Right renal pelvis (tissue), 4 donors: ENCODE measurements at places on chromosomes 13 and 19.

DNA sequence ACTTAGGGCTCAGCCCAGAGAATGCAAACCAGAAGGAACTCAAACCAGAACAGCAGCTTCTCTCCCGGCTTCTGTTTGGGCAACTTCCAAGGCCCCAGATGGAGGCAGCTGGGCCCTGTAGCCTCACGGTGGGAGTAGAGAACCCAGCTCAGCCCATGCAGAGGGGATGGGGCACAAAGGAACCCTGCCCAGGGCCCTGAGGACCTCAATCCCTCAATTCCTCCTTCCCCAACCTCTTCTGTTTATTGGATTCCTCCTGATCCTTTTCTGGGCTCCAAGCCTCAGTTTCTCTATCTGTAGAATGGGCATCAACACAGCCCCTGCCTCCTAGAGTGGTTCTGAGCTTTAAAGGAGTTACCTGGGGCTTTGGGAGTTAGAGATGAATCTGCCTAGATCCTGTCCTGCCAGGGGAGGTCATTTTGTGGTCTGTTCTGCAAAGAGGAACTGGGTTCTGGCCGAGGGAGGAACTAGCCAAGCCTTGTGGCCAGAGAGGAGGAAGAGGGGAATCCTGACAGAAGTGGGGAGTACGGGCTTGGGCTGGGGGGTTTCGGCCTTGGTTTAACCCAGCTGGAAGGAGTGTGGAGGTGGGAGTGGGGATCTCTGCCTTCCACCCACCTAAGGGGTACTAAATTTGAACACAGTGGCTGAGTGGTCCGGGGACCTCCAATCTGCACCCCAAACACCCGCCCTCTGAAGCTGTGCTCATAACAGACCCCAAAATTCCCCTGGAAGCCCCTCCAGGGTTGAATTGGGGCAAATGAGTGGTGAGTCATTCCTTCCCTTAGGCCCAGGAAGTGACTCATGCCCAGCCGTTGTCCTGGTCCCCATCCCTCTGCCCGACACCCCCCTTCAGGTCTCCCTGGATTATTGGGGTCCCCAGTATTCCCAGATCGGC, 2.7 kb downstream of the ADGRE5 start:
- DNase-seq, result no peak

GRCh38 chr19:16327501-16327900, 2.9 kb downstream of the KLF2 start:
- DNase-seq, result no peak

DNA sequence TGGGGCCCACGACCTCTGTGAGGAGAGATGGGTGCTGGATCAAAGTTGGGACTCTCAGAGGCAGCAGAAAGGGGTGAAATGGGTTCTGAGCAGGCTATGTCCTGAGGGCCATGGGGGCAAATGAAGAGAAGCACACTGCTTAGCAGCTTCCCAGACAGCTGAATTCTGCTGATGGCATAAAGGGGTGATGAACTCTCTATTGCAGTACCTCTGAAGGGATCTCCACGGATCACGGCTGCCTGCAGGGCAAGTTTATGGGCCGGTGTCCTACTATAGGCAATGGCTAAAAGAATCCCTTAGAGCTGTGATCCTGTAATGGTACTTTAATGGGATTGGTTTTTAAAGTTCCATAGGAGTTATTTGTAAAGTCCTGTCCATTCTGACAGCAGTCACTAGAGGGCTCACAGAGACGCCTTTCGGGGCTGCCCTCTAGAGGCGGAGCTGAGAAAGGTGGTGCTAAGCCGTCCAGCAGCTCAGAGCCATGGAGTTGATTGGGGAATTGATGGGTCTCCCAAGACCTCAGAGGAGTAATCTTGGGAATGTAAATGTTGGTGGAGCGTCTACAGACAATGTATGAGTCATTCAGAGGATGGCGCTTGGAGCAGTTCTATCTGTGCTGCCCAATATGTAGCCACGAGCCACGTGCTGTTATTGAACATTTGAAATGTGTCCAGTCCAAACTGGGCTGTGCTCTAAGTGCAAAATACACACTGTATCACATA, 287.3 kb downstream of the COG6 start:
- DNase-seq, result peak; percentile 14

DNA sequence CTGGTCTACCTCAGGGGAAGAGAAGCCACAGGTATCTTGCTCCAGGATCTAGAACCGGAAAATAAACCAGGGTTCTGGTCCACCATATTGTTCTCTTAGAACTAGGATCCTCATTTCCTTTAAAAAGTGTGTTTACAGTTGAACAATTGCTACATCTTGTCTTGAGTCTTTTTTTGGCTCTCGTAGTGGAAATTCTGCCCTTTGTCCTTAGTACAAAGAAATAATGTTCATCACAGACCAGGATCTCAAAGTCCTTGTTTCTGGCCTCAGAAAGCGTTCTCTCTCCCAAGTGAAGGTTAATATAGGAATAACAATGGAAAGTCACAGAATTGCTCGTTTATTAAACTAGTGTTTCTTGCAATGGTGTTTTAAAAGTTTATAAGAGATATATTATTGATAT, 20.8 kb downstream of the KLF2 start:
- DNase-seq, result no peak

DNA sequence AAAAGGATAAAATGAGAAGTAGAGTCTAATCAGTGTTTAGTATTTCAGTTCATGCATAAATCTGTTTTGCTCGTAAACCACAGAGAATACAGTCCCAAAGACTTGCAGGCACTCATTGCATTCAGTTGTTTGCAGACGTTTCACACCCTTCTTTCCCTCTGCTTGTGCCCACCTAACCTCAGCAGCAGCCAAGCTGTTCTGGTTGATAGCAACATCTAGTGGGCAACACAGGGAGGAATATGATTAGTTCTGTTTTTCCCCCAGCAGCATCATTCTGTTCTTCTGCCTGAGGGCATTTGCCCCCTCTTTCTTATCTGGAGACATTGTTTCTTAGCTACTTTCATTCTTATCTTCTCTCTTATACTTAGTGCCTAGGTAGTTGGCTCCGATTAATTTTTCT, 135.6 kb downstream of the PAN3 start:
- no peak for DNase-seq

GRCh38 chr13:39811051-39811450, 155.6 kb downstream of the COG6 start:
- DNase-seq, result no peak

- no peak for DNase-seq
Measured at GRCh38 chr19:35204799-35205732, 23.5 kb downstream of the FAM187B start.

DNA sequence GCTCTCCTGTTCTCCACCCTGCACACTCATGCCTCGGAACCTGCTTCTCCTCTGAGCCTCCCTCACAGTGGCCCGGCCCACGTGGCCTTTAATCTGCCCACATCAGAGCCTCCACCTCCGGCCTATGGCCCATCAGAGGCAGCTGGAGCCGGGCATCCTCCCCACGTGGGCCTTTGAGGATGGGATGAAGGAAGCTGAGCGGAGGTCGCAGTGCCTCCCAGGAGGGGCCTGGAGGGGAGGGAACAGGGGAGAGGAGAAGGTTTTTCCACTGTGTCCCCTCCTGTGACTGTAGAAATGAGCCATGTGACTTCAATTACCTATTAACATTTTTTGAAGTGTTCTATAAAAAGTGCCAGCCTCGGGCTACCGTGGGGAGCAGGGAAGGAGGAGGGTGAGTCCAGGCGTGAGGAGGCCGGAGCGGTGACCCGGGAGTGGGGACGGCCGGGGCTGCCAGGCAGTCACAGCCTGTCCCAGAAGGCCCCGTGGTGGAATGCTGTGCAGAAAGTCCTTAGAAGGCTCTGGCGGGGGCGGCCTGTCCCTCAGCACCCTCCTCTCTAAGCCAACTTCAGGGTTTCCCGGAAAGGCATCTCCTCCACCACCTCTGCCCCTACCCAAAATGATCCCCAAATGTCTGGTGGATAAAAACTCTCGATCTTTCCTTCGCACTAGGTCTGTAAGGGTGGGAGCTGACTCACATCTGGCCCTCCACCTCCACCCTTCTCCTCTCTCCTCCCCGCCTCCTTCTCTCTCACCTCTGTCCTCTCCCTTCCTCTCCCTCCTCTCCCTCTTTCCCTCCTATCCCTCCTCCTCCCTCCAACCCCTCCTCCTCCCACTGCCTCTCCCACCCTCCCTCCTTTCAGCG, 24.8 kb upstream of the SLC1A5 start:
- DNase-seq, result no peak

DNA sequence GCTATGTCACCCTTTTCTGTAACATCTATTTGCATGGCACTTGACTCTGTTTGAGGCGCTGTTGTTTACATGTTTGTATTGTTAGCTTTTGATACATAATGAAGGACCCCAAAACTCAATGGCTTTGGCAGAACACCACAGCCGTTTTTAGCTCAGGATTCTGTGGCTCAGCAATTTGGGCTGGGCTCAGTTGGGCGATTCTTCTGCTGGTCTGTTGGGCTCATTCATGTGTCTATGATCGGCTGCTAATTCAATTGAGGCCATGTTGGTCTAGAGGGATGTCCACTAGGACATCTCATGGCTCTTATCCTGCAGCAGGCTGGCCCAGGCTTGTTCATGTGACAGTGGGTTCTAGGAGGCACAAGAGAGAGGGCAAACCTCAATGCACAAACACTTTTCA, 33.9 kb downstream of the VSTM2B start:
- DNase-seq, result no peak
